ENCODE measurements at places on chromosomes 5 and 9.

- DNase-seq = peak; percentile 81
Observed at GRCh38 chr5:135398855-135399793, at the start of gene MACROH2A1. Gene MACROH2A1 (minus strand): TSS chr5:135399231. CDS start chr5:135389093, 10,138 bp downstream.

DNA sequence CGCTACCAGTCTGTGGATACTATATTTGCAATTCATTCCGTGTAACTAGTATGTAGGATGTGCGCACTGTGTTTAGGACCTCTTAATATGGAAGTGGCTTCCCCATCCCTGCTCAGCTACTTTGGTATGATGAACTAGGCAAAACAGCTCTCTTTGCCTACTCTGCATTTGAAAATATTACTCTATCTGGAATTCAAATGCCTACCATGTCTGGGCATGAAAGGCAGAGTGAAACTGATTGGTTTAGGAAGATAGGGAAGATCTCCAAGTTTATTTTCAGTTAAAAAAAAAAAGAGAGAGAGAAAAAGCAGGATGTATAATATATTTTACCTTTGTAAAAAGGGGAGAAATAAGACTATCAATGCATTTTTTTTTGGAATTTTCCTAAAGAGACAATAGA is 74.1 kb upstream of the ELL2 start:
- DNase-seq = no peak

GRCh38 chr9:99128133-99128406 is 23.2 kb downstream of the TGFBR1 start:
- DNase-seq = no peak

DNA sequence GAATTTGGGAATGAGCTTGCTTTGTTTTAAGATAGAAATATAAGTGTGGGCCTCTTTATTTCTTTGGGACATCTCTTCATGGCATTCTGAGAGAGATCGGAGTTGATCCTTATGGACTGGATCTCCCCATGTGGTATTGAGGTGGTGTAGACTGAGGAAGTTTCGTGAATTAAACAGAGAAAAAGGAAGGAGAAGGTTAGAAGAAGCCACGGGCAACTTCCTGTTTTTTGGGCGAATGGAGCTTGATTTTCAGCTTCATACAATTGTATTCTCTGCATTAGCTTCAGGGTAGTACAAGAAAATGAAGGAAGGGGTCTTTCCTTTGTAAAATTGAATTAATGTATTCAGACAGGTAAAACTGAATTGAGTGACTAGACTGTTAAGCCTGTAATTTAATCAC is 70.5 kb upstream of the HMHB1 start:
- no peak for DNase-seq

- DNase-seq = no peak
Observed at GRCh38 chr5:9927106-9927505, 297.0 kb upstream of the TAS2R1 start.

- DNase-seq = no peak
Observed at GRCh38 chr5:135589152-135589551, 10.4 kb upstream of the CXCL14 start.

- DNase-seq = no peak
Observed at GRCh38 chr9:120394058-120394669, 185.8 kb downstream of the CDK5RAP2 start.

DNA sequence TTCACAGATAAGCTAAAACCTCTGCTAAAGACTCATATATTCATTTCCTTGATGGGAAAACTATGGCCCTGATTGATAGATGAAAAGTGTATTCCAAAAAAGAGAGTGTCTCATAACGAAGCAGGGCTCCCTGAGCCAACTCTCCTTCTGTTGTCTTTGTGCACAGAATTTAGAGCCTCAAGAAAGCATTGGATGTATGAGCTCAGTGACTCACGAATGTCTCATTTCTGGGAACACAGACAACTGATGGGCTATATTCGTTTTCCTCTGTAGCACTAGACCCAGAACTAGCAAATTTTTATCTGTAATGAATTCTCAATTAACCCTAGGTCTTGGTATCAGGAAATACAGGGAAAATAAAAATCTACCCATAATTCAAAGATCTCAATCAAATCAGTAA is 88.4 kb downstream of the LMNB1 start:
- DNase-seq = no peak

DNA sequence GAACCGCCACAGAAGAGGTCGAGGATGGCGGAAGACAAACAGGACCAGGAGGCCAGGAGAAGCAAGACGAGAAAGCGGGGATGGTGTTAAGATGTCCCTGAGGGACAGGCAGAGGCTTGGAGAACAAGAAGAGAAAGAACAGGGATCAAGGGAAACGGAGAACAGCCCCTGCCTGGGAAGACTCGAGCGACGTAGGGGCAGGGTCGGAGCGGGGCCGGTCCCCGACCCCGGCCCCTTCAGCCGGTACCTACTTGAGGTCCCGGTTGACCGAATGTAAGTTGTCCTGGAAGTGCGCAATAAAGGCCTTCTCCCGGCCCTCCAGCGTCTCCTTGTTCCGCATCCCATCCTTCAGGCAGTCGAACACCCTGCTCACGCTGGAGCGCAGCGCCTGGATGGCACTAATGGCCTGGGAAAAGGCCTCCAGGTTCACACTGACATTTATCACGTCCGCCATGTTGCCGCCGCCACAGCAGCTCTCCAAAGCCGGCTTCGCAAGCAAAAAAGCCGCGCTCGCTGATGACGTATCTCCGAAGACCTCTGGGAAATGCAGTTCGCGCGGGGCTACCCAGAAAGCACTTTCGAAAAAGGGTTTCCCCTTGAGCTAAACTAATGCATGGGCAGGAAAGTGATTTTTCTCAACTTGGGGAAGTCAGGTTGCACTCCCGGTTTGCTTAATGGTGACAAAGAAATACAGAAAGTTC is at the start of gene MED27:
Gene MED27 (minus strand): TSS at position 477 of the 701 bp plus-strand sequence. CDS start 23 bp downstream, at position 454.
- DNase-seq = peak; percentile 92

DNA sequence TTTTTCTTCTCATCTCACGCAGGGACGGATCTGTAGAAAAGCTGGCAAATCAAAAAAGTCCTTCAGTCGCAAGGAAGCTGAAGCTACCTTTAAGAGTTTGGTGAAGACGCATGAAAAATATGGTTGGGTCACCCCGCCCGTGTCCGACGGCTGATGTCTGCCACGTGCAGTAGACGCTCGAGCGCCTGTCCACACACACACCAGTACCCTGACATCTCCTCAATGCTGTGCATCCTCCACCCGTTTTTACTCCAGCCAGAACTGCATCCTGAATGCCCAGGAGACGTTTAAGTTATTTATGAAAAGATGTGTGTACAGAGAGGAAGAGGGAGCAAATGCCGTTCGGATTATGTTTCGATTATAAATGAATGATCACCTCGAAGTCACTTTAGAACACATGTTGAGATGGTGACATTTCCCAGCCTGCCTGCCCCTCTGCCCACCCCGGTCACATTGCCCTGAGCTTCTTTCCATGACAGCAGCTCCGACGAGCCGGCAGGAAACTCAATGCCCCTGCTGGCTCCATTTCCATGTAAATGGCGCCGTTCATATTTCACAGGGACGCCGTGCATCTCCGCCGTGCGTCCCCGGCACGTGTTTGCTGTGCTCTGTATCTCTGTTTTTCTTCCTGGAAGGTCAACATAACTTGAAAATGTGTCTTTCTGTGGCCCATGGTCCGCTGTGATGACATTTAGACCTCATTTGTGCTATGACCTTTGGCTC is 42.7 kb downstream of the UBE2QL1 start:
- DNase-seq = no peak

GRCh38 chr5:171762021-171762608 is 23.5 kb upstream of the SMIM23 start:
- no peak for DNase-seq

- DNase-seq = no peak
Observed at GRCh38 chr5:181241393-181241975, 2.2 kb downstream of the RACK1 start.

DNA sequence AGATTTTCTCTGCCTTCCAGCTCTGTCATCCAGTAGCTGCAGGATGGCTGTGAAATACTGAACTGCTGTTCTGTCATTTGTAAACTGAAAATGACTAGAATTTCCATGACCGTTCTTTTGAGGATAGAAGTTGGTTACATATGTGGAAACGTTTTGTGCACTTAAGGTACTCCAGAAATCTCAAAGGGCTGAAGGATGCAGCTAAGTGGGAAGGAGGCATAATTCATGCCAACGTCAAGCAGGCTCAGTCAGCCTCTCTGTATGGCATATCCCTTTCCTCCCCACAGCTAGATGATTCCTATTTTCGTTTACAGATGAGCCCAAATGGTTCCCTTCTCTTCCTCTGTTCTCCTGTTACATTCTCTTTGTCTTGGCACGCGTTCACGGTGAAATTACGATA is 257.6 kb downstream of the FBXL7 start:
- no peak for DNase-seq

DNA sequence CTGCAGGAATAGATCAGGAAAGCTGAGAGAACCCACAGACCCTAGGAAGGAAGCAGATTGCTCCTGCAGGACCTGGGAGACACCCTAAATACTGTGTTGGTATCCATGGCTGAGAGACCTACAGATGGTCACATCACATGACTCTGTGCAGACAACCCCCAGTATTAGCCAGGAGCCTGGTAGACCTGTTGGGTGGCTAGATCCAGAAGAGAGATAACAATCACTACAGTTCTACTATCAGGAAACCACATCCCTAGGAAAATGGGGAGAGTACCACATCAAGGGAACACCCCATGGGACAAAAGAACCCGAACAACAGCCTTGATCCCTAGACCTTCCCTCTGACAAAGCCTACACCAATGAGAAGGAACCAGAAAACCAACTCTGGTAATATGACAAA is 24.2 kb upstream of the MELK start:
- no peak for DNase-seq

DNA sequence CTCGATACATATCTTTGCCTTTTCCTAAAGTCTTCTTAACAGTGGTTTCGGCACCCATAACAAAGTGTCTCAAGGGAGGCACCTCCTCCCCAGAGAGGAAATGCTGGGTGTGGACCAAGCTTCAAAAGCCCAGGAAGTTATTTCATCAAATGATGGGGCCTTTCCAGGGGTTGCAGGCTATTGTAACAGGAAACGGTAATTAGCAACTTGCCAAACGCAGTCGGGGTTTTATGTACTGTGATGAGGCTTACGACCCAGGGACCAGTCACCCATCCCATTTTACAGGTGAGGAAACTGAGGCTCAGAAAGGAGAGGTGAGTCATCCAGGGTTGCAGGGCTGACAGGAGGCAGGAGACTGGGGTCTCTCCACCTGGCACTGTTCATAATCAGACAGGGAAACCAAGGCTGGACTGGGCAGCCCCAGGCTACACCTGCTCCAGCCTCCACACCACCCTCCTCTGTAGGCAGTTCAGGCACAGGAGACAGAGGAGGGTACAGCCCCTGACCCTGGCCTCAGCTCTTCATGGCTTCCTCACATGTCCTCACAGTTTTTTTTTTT is 30.0 kb upstream of the SUSD3 start:
- no peak for DNase-seq

- no peak for DNase-seq
Observed at GRCh38 chr9:78566521-78566920, 269.6 kb downstream of the PSAT1 start.

DNA sequence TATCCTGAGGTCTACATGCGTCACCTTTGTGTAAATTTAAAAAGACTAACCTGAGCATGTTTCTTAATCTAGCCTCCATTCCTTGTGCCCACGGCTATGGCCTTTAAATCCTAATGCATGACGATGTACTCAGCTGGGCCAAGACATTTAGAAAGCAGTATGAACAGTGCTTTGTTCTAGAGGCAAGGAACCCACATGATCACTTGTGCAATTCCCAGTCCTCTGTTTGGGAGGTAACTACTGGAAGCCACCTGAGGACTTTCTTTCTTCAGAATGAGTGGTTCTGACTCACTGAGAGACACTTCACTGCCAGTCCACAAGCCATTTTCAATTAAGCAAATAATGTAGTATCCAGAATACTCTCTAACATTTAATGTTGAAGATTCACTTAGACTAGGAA is 181.3 kb downstream of the RAB3C start:
- DNase-seq = no peak

DNA sequence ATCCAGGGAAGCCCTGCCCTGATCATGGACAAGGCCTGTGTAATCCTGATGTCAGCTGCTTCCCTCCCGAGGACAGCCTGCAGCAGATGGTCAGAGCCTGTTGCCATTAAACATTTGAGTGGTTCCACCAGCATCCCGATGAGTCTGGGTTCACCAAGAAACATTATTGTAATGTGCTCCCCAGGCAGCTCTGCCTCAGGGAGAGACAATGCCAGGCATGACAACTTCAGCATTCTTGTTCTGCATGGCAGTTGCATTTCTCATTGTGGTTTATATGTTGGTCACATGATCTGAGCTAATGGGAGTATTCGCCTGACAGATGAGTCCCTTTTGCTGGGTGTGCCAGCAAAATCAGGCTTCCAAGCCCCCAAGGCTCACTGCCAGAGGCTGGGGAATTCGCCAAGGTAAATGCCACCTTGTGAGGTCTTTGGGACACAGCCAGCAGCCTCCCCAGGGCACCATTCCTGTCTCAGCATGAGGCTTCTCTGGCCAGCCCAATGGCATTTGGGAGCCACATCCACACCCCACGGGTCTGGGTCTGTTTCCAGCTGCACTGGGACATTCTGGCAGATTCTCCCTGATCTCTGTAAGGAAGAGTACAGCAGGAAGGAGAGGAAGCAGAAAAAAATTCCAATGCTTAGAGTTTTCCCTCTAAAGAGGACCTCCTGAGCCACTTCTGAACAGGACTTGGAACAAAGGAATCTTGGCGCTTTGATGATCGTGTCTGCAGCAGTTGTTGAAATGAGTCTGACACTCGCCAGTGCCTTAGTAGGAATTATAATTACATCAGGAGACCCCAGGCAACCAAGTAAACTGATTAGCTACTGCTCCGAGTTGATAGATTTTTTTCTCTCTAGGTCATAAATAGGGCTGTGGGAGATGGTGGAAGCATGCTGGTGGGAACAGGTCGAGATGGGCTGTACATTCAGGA is 18.7 kb downstream of the KCNIP1 start:
- DNase-seq = peak; percentile 67

DNA sequence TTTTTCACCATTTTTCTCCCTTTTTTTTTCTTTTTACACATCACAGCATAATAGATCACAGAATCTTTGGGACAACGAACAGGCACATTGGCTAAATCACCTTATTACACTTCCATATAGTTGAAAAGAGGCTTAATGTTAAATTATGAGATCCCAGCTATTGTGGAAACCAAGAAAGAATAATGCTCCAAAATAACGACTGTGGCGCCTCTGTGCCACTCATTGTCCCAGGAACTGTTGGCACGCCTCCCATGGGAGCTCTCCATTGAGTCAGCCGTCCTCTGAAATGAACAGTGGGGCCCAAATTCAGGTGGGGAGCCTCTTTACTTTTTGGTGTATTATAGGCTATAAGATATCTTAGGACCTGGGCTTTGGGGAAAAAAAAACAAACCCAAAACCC is 82.2 kb upstream of the NFIB start:
- DNase-seq = peak; percentile 41
